Dermis microvascular lymphatic vessel endothelial cell (primary cell): ENCODE measurements at places on chromosomes 7 and 10. TPM values are rescaled to one million over a fixed set of nuclear protein-coding genes. Genes with fewer than 3 reads are reported as not detected.

GRCh38 chr7:121572615-121573014, 176.5 kb upstream of the FAM3C start:
- no peak for DNase-seq

GRCh38 chr10:113679463-113680189, at the start of gene CASP7:
Gene CASP7, plus strand, starts transcription at chr10:113679912. Its CDS starts 17,582 bp downstream, at chr10:113697494.
- peak; percentile 69 for DNase-seq

MNX1 gene
- total RNA-seq: under 0.01 TPM in 2 replicates

LANCL2 gene
- 14.2 and 18.3 TPM in 2 replicates for total RNA-seq

- DNase-seq: no peak
Measured at GRCh38 chr7:28573651-28574301, 161.5 kb downstream of the CREB5 start.

DNA sequence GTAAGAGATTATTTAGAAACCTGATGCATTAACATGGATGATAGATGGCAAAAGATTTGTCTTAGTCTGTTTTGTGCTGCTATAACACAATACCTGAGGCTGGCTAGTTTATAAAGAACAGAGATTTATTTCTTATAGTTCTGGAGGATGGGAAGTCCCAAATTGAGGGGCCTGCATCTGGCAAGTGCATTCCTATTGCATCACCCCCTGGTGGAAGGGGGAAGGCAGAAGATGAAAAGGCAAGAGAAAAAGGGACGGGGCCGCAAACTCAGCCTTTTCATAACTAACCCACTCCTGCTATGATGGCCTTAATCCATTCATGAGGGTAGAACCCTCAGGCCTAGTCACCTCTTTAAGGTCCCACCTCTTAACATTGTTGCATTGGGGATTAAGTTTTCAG, 153.4 kb upstream of the LRGUK start:
- DNase-seq: no peak

- no peak for DNase-seq
Measured at GRCh38 chr7:1777122-1777521, 107.0 kb downstream of the ELFN1 start.
